ENCODE measurements at places on chromosomes 11 and 22. TPM values are rescaled to one million over a fixed set of nuclear protein-coding genes. Genes with fewer than 3 reads are reported as not detected.

Gene LRRC75B
- 7.6 TPM for total RNA-seq

Gene CLDN5
- 147 TPM for total RNA-seq

Gene RFPL1
- total RNA-seq: not detected

Gene INS
- not detected for total RNA-seq

Gene SCGB2A2
- total RNA-seq: not detected

Gene TBX1
- 28.5 TPM for total RNA-seq

Gene OR4C11
- total RNA-seq: not detected

Gene OR56A1
- total RNA-seq: under 0.01 TPM

Gene KDM4E
- total RNA-seq: not detected

Gene MAP6
- total RNA-seq: 8.9 TPM

Gene MYOD1
- 31.8 TPM for total RNA-seq

Gene PLA2G3
- total RNA-seq: 0.51 TPM

Gene PNPLA5
- total RNA-seq: not detected

Gene OR52E8
- total RNA-seq: not detected

Gene CHRNA10
- not detected for total RNA-seq

Gene KCTD17
- total RNA-seq: 22.4 TPM

Gene VSIG2
- total RNA-seq: not detected

Gene GGT1
- total RNA-seq: 1.1 TPM

Gene NR1H3
- 13.6 TPM for total RNA-seq

Gene NLRP10
- not detected for total RNA-seq

Gene KRTAP5-1
- not detected for total RNA-seq

Gene GGT5
- 4.9 TPM for total RNA-seq

Gene HTR3A
- total RNA-seq: not detected

Gene NCR3LG1
- total RNA-seq: 1.0 TPM

Gene MUC5AC
- total RNA-seq: not detected

Gene TALDO1
- 79.3 TPM for total RNA-seq

Gene MN1
- 27.0 TPM for total RNA-seq

Gene FGF19
- 1.8 TPM for total RNA-seq

Gene PTPRCAP
- 1.2 TPM for total RNA-seq

Gene DENND6B
- total RNA-seq: 7.5 TPM

Gene FLRT1
- 3.7 TPM for total RNA-seq
